ENCODE measurements at places on chromosomes 4 and X. TPM values are rescaled to one million over a fixed set of nuclear protein-coding genes. Genes with fewer than 3 reads are reported as not detected.

The KLB gene
- total RNA-seq = not detected

The BMPR1B gene
- not detected for total RNA-seq

The SLC38A5 gene
- total RNA-seq = 64.8 TPM

- no peaks in the 10 kb centered on the region for H3K4me1 ChIP-seq
- DNase-seq = no peak
- H3K27ac ChIP-seq = no peak overlapping the region
- H3K27me3 ChIP-seq = no peaks in the 10 kb centered on the region
- no peaks in the 10 kb centered on the region for H3K36me3 ChIP-seq
These were observed 298.2 kb upstream of the ARSJ start for GRCh38 chr4:114277690-114278089.

DNA sequence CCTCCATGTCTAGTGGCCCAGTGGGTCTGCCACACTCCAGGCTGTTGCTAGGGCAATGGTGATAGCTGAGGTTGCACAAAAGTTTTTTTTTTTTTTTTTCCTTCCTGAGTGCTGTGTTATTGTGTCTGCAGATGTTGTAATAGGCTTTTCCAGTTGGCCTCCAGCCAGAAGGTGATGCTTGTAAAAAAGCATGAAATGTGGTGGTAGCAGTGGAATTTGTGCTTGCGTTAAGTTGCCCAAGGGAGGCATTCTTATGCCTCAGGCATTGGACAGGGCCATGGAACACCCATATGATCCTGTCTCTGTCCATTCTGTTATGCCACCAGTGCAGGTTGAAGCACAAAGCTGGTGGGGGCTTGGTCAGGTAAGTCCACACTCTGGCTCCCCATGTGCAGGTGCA lies 660.5 kb upstream of the SPANXN1 start:
- no peak overlapping the region for H3K27ac ChIP-seq
- H3K4me1 ChIP-seq = no peaks in the 10 kb centered on the region
- no peaks in the 10 kb centered on the region for H3K27me3 ChIP-seq
- no peaks in the 10 kb centered on the region for H3K36me3 ChIP-seq

The RTL3 gene
- total RNA-seq = not detected

DNA sequence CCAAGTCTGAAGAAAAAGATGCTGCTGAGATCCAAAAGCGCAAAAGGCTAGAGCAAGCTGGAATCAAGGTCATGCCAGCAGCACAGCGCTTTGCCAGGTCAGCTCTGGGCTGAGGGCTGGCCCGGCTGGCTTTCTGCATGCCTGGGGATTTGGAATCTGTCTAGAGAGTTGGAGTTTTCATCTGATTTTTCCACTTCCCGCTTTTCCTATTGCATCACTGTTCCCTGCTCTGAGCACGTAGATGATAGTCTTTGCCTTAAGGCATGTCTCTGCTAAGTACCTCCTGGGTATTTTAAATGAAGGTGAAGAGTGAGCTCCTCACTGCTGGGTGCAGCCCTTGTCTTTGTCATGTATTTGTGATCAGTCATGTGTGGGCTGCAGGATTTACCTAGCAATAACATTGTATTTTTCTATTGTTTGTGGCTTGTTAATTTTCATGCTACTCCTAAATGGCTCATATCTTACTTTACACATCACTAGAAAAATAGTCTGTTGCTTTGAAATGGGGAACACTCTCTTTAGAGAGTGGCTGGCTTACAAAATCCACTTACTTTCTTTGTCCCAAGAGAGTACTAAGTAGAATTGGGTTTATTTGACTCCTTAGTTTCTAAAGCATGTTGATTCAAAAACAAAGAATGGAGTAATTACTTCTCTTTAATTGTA lies 82.8 kb downstream of the LIMCH1 start:
- H3K4me1 ChIP-seq = no peaks in the 10 kb centered on the region
- no peaks in the 10 kb centered on the region for H3K36me3 ChIP-seq
- H3K27ac ChIP-seq = no peak overlapping the region
- H3K27me3 ChIP-seq = no peaks in the 10 kb centered on the region
- no peak overlapping the region for H3K4me3 ChIP-seq

The HGFAC gene
- 0.62 TPM for total RNA-seq

Measured in activated T-cell treated with anti-CD3 and anti-CD28 coated beads, Interleukin-2, amount 50 U/mL, for 72 hours (primary cell).